Right atrium auricular region (tissue), 2 donors: ENCODE measurements at places on chromosomes 11 and 22. TPM values are rescaled to one million over a fixed set of nuclear protein-coding genes. Genes with fewer than 3 reads are reported as not detected.

LRRC10B gene
- 1.1 TPM for total RNA-seq

SLC5A1 gene
- total RNA-seq = 67.5 TPM

CCDC87 gene
- total RNA-seq = 0.26 TPM

TRIM51 gene
- not detected for total RNA-seq

TBCEL gene
- 23.0 TPM for total RNA-seq

OR52E8 gene
- total RNA-seq = not detected

ARHGAP8 gene
- total RNA-seq = not detected

CREB3L1 gene
- 15.1 TPM for total RNA-seq

GLB1L2 gene
- total RNA-seq = 2.4 TPM

VPREB1 gene
- total RNA-seq = not detected

PIWIL4 gene
- total RNA-seq = 3.2 TPM

TSPAN18 gene
- 76.3 TPM for total RNA-seq

PHLDA2 gene
- total RNA-seq = 2.6 TPM

CRYAB gene
- total RNA-seq = 3,608 TPM

CARD18 gene
- total RNA-seq = not detected

CCDC116 gene
- total RNA-seq = not detected

THY1 gene
- 2.0 TPM for total RNA-seq

DSCAML1 gene
- 1.3 TPM for total RNA-seq

SERGEF gene
- 18.1 TPM for total RNA-seq

SAC3D1 gene
- total RNA-seq = 6.8 TPM

RIMBP3C gene
- total RNA-seq = 0.04 TPM

RAC2 gene
- 10.3 TPM for total RNA-seq

OR5B17 gene
- total RNA-seq = not detected

TEX54 gene
- not detected for total RNA-seq

OR8G5 gene
- not detected for total RNA-seq

CUL5 gene
- 26.4 TPM for total RNA-seq

MAPK8IP2 gene
- 0.71 TPM for total RNA-seq

MUC6 gene
- total RNA-seq = not detected

LRP5 gene
- total RNA-seq = 60.9 TPM

SMCO4 gene
- 37.6 TPM for total RNA-seq

OPCML gene
- total RNA-seq = 0.04 TPM

C1QTNF5 gene
- 47.4 TPM for total RNA-seq

LSP1 gene
- total RNA-seq = 7.9 TPM

CRYBB3 gene
- total RNA-seq = not detected

MAPK11 gene
- total RNA-seq = 3.7 TPM

PTPRCAP gene
- total RNA-seq = 2.8 TPM

C11orf21 gene
- total RNA-seq = 11.9 TPM

CFAP300 gene
- total RNA-seq = 1.8 TPM

CTSW gene
- 0.39 TPM for total RNA-seq

OR51B2 gene
- total RNA-seq = not detected

ANGPTL5 gene
- total RNA-seq = 1.4 TPM

KREMEN1 gene
- total RNA-seq = 39.7 TPM

C11orf68 gene
- total RNA-seq = 13.9 TPM

MN1 gene
- 13.0 TPM for total RNA-seq

IL17REL gene
- total RNA-seq = not detected

SLC35F2 gene
- 6.0 TPM for total RNA-seq

MS4A6E gene
- total RNA-seq = not detected

MRPL23 gene
- total RNA-seq = 128 TPM

NXPE1 gene
- not detected for total RNA-seq
